Right renal cortex interstitium (tissue), 3 donors: ENCODE measurements at places on chromosomes 12 and 14. TPM values are rescaled to one million over a fixed set of nuclear protein-coding genes. Genes with fewer than 3 reads are reported as not detected.

TMEM253 gene
- 1.0 TPM for polyA plus RNA-seq

DNA sequence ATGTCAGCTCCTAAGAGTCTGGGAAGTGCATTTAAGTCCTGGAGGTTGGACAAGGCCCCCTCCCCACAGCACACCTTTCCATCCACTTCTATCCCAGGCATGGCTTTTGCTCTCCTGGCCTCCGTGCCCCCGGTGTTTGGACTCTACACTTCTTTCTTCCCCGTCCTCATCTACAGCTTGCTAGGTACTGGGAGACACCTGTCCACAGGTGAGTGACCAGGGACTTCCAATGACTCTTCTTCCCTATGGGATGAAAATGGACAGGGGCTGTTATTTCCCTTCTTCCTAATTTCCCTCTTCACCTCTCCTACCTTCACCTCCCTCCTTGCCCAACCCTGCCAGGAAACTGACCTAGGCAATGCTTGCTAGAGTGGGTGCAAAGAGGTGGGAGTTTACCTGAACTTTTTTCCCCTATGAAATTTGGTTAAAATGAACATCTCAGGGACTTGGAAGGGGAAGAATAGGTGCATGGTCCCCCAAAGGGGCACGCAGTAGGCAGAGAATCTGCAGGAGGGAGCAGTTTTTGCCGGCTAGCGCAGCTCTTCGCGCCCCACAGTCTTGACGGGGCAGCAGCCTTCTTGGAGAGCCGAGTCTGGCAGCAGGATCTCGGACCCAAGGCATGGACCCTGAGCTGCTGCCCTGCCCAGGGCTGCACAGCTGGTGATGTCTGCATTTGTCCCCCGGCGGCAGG, 9.2 kb downstream of the ARHGEF25 start:
- DNase-seq, result no peak

DNA sequence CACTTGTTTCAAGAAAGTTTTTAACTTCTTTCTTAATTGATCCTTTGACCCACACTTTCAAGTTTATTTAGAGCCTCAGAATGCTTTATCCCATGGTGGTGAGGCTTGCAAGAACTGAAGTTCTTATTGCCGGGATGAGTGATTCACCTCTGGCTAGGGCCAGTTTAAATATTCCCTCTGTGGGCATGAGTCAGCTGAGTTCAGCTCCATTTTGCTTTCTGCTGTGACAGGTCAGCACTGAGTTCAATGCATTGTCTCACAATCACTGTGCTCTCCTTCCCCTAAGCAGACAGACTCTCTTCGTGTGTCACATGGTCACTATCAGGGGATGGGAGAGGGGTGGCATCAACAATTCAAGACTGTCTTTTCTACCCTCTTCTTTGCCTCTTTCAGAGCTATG, 514.6 kb upstream of the FBXO33 start:
- no peak for DNase-seq

PLCZ1 gene
- polyA plus RNA-seq, result 0.40 TPM

HSP90AA1 gene
- polyA plus RNA-seq, result 890 TPM

FOXN4 gene
- polyA plus RNA-seq, result 1.8 TPM

DNA sequence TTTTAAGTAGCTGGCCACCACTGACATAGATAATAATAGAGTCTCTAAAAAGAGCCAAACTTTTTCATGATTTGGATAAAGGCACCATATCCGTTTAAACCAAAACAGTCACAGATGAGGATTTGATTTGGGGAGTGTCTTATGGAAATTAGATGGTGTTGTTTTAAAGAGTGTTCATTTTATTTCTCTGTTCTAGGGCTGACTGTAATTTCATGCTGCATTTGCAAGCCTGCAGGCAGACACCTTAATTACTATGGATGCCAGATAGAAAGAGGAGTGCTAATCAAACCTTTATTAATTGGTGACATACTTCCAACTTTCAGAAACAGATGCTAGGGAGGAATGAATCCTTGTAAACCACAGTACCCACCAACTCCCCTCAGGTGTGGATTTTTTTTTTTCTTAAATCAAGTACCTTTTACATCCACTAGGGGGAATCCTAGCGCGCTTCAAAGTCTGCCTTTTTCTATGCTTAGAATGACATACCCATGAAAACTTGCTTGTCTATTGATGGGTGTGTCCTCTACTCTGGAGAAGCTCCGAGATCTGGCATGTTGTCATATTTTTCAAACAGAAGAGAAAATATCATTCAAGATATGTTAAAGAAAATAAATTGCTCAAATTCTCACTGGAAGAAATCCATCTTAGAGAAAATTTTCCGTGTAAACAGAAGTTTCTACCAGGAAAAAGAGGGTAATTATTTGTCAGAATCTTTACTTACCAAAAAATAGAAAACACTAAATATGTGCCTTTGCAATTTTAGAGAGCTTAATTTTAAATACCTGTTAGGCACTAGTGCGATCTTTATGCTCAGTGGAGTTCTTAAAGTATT, 14.2 kb upstream of the PLXNC1 start:
- DNase-seq, result no peak

GRCh38 chr12:132238488-132238854, 90.9 kb downstream of the GALNT9 start:
- DNase-seq, result no peak

- DNase-seq, result no peak
These were observed 157.8 kb downstream of the ZFP36L1 start for GRCh38 chr14:68634874-68635595.

- DNase-seq, result no peak
These were observed 164.7 kb downstream of the RAD51B start for GRCh38 chr14:67984274-67984673.

GRCh38 chr14:78344290-78344689, 174.1 kb downstream of the NRXN3 start:
- no peak for DNase-seq

GRCh38 chr14:67514650-67515385, 18.3 kb upstream of the PLEKHH1 start:
- DNase-seq, result no peak

DEPDC4 gene
- 5.3 TPM for polyA plus RNA-seq

DNA sequence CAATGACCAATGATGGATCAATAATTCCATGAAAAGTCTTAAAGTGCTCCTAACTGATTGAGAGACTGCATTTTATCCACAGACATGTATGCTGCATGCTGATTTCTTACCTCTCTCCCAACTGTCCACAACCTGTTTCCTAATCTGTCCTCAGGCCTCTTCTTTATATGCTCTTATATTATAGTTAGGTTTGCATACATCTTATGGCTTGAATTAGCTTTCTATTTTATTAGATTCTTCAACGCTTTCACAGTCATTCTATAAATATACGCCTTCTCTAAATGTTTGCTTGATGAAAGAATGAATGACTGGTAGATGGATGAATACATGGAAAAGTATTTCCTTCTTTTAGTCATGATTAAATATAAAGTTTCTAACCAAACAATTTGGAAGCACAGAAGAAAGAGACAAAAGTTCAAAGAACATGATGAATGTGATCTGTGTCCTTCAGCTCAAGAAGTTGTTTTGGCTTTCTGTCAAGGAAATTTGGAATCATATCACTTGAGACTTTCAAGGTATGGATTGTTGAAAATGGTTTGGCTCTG, 91.8 kb upstream of the NPAS3 start:
- DNase-seq, result no peak

DNA sequence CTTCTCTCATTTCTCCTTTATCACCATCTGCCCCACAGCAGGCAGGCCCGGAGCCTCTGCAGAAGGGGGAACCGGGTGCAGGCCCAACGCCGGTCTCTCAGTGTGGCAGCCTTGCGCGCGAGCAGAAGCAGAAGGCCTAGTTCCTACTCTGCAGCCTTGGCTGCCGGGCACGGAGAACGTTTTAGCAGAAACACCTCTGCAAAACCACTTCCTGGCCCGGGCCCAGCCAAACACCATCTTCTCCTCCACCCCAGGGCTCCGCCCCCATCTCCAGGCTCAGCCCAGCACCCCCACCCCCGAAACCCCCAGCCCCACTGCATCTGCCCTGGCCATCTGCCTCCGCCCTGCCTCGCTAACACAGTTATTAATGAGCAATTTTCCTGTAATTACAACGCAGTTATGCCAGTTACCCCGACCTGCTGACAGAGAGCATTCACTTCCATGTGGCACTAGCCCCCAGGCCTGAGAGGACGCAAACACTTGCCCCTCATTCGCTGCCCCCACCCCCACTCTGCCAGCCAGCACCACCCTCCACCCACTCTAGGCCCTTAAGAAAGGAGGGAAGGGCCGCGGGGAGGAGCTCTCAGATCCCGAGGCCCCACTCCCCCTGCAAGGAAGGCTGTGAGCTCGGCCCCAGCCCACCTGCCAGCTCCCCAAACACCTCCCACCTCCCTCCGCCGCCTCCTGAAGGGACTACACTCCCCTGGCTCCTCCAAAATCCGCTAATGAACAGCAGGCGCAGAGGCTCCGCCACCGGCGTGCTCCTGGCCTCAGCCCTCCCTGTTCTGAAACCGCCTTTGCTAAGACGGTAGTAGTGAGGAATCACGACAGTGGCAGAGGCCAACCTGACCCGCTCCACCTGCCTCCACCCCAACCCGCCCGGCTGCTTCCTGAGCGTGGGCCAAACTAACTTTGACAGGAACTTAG, 44.7 kb upstream of the FBRSL1 start:
- no peak for DNase-seq

GRCh38 chr14:103257211-103257962, 76.7 kb upstream of the EIF5 start:
- no peak for DNase-seq

- DNase-seq, result no peak
These were observed 278.8 kb downstream of the ZFP36L1 start for GRCh38 chr14:68513838-68514607.

- no peak for DNase-seq
These were observed 3.6 kb downstream of the EID3 start for GRCh38 chr12:104306943-104307654.

DNA sequence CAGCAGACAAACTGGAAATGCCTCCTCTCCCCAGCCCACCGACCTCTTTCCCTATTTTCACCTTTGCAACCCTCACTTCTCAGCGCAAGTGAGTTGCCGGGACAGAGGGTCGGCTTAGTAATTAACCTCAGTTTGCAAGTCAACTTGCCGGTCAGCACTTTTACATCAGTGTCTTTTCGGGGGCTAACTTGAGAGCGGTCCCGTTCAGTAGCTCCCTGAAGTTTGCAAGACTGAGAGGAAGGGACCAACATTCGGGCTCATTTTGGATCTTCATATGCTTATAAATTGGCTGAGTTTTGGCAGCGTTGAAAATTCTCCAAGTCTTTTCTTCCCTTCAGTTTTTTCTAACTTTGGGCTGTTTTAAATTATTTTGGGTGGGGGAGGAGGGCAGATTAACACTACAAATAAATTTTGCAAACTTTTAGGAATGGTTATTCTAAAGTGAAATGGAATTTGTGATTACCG, 846 bp downstream of the BRMS1L start:
- no peak for DNase-seq

PLEKHD1 gene
- 5.7 TPM for polyA plus RNA-seq

DNA sequence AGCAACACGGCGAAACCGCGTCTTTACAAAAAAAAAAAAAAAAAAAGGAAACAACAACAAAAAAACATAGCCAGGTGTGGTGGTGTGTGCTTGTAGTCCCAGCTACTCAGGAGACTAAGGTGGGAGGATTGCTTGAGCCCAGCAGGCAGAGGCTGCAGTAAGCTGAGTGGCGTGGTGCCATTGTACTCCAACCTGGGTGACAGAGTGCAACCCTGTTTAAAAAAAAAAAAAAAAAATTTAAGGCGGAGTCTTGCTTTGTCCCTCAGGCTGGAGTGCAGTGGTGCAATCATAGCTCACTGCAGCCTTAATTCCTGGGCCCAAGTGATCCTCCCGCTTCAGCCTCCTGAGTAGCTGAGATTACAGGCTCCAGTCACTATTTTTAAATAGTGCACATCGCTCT, 18.2 kb upstream of the FIGNL2 start:
- no peak for DNase-seq
